Right lung (tissue), 10 donors: ENCODE measurements at places on chromosomes 7 and 10. TPM values are rescaled to one million over a fixed set of nuclear protein-coding genes. Genes with fewer than 3 reads are reported as not detected.

- DNase-seq: no peak
Measured at GRCh38 chr10:3486346-3487065, 298.5 kb downstream of the KLF6 start.

- DNase-seq: no peak
Measured at GRCh38 chr7:71843676-71844075, 568.5 kb downstream of the CALN1 start.

GRCh38 chr7:7035851-7036250 is 146.5 kb upstream of the C1GALT1 start:
- no peak for DNase-seq

DNA sequence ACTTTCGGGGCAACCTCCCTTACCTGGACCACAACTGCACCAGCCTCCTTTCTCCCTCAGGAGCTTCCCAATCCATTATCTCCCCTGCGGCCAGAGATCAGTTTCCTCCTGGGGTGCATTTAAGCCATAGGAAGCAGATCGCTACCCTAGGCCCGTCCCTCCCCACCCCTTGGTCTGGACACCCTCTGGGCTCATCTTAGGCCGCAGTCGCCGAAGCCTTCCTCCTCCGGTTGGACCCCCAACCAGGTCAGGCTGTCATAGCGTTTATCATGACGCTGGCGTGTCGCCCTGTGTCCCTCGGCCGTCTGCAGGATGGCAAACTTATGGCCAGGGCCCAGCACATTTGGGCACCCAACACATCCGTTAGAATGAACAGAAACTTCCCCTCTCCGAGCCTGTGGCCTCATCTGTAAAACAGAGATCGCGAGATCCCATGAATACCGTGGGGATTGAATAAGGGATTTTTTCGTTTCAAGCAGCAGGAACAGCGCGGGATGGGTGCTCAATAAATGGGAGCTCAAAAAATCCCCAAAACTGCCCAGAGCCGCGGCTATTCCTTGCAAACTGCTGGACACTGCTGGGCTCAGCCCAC is 669 bp upstream of the AP5Z1 start:
- DNase-seq: no peak

GRCh38 chr7:12436896-12437535 is 33.4 kb upstream of the VWDE start:
- DNase-seq: peak; percentile 11

DNA sequence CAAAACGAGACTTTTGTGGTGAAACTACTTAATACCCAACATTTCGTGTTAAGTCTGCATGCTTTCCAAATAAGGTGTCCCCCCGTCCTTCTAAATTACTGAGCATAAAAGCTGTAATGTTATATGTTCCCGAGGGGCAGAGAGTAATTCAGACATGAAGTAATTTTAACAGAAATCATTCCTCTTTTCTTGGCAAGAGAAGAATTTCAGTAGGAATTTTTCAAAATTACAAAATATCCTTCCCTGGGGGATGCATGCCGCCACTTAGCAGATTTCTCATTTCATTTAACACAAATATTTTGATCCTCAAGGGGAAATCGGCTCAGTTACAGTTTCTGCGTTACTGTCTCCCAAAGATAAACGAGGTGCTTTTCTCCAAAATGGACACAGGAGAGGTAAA is 213.2 kb upstream of the RHOBTB1 start:
- no peak for DNase-seq

GRCh38 chr7:105578496-105578895 is 2.8 kb downstream of the EFCAB10 start:
- DNase-seq: no peak

DNA sequence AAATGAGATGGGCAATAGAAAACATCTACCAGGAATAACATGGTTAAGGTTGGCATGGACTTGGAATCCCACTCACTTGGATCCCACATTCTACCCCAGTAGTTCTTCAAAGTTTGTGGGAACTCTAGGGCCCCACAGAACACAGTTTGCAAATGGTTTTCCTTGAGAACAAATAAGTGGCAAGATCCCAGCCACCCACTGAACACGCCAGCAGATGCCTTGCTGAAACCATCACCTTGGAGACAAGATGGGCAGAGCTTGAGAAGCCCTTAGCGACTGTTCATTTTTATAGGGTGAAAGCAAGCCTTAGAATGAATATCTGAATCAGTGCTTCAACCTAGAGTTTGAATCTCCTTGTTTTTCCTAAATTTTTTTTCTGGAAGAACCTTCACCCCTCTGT is 349.1 kb downstream of the RPS24 start:
- no peak for DNase-seq

GRCh38 chr10:102286216-102286615 is 40.9 kb downstream of the GBF1 start:
- no peak for DNase-seq

DNA sequence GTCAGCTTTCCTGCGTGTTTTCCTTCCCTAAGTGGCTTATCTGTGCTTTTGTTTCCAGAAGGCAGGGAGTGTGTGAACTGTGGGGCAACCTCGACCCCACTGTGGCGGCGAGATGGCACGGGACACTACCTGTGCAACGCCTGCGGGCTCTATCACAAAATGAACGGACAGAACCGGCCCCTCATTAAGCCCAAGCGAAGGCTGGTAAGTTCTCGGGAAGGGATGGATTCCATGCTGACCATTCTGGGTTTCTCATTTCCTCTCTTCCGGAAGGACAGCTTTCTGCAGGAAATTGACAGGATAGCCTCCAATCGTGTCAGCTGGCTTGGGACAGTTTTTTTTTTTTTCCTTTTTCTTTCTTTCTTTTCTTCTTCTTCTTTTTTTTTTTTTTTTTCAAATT is 9.4 kb downstream of the GATA3 start:
- no peak for DNase-seq

RPP30 gene
- polyA plus RNA-seq: 50.8 TPM

CCL24 gene
- 0.55 TPM for polyA plus RNA-seq

EN2 gene
- polyA plus RNA-seq: not detected

TFPI2 gene
- 6.1 TPM for polyA plus RNA-seq

OR9A2 gene
- polyA plus RNA-seq: not detected
